ENCODE measurements at places on chromosomes 7 and 10.

DNA sequence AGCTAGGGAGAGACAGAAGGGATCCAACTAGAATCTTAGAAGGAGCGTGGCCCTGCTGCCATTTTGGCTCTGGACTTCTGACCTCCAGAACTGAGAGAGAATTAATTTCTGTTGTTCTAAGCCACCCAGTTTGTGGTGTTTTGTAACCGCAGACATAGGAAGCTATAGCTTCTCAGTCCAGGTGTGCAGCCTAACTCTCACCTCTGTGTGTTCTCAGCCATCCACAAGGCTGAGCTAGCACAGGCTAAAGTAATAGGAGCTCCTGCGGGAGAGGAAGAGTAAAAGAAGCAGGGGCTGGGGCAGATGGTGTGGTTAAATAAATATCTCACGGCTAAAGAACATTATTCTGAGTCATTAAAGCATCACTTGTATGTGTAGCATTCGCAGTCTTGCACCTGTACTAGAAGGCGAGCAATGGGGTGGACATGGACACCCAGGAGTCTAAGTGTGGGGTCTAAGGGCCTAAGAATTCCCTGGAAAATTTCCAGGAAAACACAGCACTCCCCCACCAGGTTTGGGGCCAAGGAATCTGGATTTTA is 94.1 kb downstream of the AOAH start:
- DNase-seq: no peak

- DNase-seq: no peak
Observed at GRCh38 chr7:99828811-99829210, 998 bp downstream of the CYP3A43 start.

GRCh38 chr7:143504215-143504936 is 26.7 kb downstream of the TAS2R41 start:
- DNase-seq: no peak

- DNase-seq: no peak
Observed at GRCh38 chr10:17228091-17229015, at the start of gene VIM. Gene VIM (plus strand): TSS chr10:17228241. CDS start chr10:17229423, 1,182 bp downstream.

DNA sequence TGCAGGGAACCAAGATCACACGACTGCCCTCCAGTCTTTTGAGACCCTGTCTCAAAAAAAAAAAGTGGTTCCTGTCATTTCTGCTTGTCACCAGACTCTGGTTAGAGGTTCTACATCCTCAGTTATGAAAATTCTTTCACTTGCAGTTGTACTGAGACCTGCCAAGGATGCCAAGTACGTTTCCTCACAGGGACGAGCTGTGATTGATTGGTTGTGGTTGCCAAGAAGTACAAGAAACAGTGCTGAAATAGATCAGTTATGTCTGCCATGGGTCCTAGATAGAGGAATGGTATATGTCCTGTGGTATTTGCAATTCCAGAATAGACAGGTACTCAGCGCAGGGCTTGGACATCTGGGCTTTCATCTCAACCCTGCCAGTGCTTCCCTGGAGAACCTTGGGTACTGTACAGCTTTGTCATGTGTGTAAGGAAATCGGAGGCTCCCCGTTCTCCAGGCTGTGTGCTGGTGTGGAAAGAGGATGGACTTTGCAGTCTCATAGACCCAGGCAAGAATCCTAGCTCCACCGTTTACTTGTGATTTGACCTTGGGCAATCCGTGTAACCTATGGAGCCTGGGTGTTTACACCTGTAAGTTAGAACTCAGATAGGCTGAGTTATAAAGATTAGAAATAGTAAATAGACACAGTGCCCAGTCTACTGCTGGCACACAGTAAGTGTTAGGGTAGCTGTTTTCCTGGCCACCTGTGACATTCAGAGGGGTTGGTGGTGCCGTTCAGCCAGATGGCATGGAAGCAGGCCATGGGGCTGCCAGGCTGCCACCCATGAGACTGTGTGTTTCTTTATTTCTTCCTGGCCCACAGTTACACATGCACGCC is 53.0 kb downstream of the COL13A1 start:
- DNase-seq: no peak

DNA sequence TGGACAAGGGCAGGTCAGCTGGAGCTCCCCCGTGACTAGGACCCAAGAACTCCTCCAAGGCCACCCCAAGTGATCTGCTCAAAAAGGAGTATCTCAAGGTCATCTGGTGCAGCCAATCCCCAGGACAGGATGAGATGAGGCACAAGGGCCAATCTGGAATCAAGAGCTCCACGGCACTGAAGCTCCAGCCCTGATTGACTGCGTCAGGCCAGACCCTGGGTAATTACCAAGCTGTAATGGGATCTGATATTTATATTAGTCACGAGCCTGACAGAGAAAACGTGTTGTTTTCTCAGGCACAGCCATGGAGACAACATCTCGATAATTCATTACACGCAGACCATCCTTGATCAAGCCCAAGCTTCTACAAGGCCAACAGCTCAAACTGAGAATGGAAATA is 4.2 kb downstream of the KCNMA1 start:
- DNase-seq: no peak

DNA sequence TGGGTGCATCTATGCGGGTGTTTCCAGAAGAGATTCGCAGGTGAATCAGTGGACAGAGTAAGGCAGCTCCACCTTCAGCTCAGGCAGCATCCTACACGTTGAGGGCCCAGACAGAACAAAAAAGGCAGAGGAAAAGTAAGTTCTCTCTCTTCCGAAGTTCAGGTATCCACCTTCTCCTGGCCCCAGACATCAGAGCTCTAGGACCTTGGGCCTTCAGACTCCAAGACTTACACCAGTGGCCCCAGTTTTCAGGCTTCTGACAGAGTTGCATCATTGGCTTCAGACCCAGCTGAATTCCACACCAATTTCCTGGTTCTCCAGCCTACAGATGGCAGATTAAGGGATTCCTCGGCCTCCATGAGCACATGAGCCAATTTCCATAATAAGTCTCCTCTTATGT is 102.2 kb upstream of the GPR26 start:
- DNase-seq: no peak

- no peak for DNase-seq
Observed at GRCh38 chr7:97639036-97639435, 92.8 kb upstream of the TAC1 start.

- DNase-seq: no peak
Observed at GRCh38 chr7:23458044-23458443, 12.2 kb downstream of the IGF2BP3 start.

- DNase-seq: no peak
Observed at GRCh38 chr7:74388880-74389415, 64.8 kb upstream of the GTF2IRD1 start.

DNA sequence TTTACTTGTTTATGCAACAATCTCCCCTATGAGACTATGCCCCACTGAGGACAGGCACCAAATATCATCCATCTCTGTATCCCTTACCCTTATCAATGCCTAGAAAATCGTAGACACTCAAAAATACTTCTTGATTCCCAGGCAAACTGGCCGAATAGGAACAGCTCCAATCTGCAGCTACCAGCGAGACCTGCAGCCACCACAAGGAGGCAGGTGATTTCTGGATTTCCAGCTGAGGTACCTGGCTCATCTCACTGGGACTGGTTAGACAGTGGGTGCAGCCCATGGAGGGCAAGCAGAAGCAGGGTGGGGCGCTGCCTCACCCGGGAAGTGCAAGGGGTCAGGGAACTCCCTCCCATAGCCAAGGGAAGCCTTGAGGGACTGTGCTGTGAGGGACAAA is 10.8 kb upstream of the PPP1R3C start:
- DNase-seq: no peak

- DNase-seq: no peak
Observed at GRCh38 chr10:85597006-85597405, 769.6 kb downstream of the GRID1 start.

DNA sequence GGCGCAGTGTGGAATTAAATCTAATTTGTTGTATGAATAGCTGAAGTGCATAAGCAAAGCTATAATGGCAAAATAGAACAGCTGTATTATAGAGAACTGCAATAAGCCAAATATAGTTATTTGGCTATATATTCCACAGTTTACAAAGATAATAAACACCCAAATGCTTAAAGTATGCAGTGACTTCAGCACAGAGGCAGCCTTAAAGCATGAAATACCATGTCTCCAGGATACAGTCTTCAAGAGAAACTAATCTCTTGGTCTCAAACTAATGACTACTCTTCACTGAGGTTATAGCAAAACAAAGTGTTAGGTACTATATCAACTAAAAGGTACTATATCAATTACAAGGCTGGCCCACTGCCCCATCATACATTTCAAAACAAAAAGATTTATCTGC is 48.0 kb downstream of the NT5C2 start:
- DNase-seq: no peak

DNA sequence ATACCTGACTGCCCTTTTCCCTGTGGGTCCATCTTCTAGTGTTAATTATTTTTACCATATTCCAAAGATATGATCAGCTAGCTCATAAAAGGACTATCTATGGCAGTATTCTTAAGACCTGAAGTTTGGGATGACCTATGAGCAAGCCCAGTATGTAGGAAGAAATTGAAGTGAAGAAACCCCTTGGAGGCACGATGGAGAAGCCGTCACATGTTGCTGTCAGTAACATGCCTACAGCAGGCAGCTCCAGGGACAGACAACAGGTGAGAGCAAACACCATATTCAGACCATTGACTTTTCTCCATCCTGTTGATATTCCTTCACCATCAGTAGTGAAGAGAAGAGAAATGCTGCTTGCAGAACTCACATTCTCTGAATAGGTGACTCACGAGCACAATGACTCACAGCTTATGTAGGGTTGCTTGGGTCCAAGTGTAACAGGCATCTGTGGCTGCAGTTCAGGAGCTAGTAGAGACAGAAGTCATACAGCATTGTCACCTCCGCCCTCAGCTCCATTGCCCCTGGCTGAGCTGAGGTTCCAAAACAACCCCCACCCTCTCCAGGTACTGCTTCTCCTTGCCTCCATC is 8.4 kb upstream of the LYZL2 start:
- DNase-seq: no peak

DNA sequence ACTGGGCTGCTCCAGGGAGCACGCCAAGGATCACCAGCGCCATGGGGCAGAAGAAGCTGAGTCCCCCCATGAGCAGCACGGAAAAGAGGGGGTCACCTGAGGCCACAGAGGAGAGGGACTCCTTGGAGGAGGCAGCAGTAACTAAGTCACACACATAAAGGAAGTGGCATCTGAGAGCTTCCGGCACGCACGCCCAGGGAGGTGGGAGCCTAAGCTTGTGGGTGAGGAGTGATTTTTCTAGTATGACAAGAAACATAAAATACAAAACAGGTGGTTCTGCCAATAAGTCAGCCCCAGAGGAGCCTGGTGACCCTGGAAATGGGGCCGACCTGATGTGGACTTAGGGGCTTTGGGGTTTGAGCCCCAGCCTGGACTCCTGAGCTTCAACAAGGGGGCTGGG is 60.8 kb downstream of the CARD11 start:
- DNase-seq: no peak

GRCh38 chr7:3259711-3260400 is 41.2 kb upstream of the SDK1 start:
- DNase-seq: no peak

- no peak for DNase-seq
Observed at GRCh38 chr10:33612116-33612515, 277.6 kb upstream of the NRP1 start.

DNA sequence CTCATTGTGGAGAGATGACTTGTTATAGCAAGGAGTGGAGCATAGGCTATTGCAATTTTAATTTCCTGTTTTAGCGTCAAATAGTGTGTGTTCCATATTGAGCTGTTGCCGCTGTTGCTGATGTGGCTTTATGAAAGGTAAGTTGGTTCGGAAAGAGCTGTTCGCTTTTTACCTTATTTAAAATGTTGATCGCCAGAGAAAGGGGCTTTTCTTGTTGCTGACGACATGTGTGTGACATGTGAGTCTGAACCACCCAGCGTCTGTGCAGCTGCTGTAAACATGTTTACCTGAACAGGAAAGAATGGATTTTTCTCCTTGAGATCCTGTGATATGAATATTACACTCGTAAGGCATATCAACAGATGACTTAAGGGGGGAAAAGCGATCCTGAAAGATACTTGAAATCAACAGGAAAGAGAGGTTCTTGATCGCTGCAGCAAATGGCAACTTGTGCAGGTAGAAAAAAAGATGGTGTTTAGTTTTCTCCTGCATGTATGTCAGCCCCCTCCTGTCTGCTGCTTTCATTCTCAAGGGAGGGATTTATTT is 2.5 kb downstream of the ZEB1 start:
- peak; percentile 40 for DNase-seq

DNA sequence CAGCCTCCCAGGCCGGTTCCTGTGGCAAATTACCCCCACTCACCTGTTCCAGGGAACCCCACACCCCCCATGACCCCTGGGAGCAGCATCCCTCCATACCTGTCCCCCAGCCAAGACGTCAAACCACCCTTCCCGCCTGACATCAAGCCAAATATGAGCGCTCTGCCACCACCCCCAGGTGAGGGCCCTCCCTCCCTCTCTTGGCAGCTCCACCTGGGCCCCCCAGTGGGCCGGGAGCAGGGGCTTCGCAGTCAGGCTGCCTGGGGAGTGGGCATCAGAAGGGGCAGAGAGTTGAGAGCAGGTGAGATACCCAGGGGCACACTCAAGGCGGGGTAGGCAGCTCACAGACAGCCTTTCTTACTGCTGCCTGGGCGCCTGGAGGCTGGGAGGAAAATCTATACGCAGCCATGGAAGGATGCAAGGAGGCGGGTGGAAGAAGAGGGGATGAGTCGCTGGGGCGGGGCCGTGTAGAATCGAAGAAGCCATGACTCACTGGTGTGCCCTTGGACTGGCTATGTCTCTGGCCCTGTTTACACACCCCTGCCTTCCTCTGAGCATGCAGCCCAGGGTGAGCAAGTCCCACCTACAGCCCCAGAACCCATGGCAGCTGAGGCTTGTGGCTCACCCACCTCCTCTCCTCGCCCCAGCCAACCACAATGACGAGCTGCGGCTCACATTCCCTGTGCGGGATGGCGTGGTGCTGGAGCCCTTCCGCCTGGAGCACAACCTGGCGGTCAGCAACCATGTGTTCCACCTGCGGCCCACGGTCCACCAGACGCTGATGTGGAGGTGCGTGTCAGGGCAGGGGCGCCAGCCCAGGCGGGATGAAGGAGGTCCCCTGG is 48.6 kb upstream of the PPIF start:
- DNase-seq: no peak

- DNase-seq: no peak
Observed at GRCh38 chr7:18659746-18660145, 164.2 kb downstream of the HDAC9 start.

All from NCI-H2081 (cell line).